ENCODE measurements at places on chromosomes 12 and 14.

DNA sequence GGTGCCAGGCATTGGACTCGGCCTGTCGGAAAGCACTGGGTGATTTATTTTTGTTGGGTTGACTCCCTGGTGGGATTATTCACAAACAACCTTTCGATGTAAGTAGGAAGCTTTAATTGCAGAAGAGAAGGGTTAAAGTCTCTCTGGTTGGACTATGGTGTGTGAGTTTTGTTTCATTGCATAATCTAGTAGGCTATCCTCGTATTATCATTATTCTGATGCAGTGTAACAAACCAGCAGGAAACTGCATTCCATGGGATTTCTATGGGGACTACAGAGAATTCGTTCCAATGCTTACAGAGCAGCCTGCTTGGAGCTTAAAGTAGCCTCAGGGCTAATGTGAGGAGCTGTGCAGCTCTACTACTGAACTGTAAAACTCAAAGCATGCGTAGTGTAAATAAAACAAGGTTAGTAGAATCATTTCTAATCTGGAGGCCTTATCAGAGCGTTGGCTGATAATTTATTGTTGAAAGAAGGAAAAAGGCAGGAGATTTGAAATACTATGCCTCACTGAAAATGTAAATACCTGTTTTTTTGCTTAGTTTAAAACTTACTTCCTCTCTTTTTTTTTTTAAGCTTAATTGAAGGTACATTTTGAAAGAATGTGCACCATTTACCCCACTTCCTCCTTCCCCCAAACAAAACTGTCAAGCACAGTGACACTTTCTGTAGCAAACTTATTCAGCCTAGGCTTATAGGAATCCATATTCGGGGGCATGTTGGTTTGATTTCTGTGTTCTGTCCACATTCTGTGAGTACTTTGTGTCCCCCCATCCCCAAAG is 226.7 kb downstream of the NPAS3 start:
- no peak for DNase-seq

GRCh38 chr12:69910694-69911093 is 85.7 kb downstream of the MYRFL start:
- DNase-seq = no peak

- no peak for DNase-seq
Measured at GRCh38 chr12:122790393-122791075, 16.2 kb downstream of the CCDC62 start.

GRCh38 chr12:106773286-106774004 is 1.0 kb upstream of the RIC8B start:
- no peak for DNase-seq

DNA sequence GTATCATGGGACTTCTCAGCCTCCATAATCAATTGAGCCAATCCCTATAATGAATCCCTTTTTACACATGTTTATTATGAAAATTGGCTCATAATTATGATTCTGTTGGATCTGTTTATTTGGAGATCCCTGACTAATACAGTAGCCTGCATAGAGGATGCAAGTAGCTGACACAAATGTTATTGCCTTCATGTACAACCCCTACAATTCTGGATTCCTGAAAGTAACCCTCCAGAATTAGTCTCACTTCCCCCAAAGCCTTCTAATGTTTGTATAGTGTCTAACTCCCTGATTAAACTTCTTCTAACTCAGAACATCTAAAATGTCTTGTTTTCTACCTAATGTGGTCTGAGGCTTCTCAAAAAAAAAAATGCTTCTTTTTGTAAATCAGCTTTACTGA is 6.6 kb upstream of the SMIM10L1 start:
- DNase-seq = no peak

DNA sequence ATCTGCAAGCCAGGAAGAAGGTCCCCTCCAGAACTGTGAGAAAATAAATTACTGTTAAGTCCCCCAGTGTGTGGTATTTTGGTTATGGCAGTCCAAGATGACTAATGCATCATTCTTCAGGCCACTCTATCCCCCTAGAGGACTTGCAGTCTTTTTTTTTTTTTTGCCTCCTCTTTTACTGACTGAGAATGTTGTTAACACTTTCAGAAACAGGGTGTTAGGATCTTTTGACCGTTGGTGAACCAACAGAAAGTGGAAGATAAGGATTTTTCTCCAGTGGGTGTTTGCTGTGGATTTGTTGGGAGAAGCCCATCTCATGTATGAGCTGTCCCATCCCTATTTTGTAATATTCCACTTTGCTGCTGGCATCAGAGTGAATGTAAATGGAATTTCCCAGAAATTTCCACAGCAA is 37.8 kb downstream of the MARK3 start:
- DNase-seq = no peak

DNA sequence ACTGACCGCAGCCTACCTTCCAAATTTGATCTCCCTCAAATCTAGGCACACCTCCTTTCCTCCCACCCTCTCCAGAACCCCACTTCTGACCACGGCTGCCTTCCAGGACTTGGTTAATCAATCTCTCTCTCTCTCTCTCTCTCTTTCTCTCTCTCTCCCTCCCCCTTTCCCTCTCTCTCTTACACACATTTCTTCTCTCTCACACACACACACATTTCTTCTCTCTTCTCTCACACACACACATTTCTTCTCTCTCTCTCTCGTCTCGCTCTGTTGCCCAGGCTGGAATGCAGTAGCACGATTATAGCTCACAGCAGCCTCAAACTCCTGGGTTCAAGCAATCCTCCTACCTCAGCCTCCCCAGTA is 521 bp upstream of the GMFB start:
- DNase-seq = no peak

- DNase-seq = no peak
Measured at GRCh38 chr14:48622980-48623379, 947.6 kb upstream of the MDGA2 start.

DNA sequence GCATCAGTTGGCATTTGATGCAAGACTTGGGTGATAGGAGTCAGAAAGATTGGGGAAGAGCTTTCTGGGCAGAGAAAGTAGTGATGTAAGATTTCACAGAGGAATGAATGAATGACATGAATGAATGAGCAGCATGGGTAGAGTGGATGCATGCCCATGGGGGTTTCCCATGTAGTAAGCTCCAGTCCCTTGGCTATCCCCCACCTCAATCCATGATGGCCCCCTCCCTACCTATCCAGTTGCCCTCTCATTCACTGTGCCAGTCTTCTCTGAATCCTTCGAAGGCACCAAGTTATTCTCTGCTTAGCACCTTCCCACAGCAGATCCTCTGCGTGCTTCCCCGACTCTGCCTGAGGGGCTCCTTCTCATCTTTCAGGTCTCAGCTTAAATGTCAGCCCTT is 32.0 kb downstream of the ERH start:
- DNase-seq = no peak

DNA sequence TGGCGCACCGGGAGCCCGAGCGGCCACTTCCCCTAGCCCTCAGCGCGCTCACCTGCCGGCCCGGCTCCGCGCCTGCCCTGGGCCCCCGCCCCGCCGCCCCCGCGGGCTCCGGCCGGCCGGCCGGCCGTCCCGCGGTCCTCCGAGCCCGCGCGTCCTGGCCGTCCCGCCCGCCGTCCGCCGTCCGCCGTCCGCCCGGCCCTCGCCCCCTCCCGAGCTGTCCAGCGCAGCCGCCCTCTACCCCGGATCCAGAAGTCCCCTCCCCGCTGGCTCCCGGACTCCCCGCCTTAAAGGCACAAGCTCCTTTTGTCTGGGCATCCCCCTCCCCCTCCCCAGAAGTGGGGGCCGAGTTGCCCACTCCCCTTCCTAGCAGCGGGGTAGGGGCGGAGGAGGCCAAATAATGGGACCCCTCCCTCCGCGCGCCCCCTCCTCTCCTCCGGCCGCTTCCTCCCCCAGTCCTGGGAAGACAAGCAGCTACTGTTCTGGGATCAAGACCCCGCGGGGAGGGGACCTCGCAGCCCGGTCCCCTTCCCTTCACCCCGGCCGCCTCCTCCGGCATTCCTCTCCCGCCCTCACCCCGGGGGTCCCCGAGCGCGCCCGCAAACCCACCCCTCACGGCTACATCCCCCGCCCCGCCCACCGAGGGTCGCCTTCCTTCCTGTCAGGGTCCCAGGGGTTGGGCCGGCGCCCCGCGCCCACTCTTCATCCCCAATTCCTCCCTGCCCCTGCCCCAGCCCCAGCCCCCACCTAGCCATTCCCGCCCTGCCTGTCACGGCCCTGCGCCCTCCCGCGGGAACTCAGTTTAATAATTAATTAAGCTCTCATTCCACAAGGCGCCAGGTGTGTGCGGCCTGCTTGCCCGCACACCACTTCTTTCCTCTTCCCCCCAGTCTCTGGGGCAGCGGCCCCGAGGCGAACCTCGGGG is at the start of gene ADCY6:
Gene ADCY6, minus strand, starts transcription at position 236 of the 922 bp plus-strand sequence. CDS start 5,655 bp downstream, outside the sequence.
- DNase-seq = no peak

GRCh38 chr14:32076278-32077080 is 625 bp upstream of the ARHGAP5 start:
- peak; percentile 74 for DNase-seq

DNA sequence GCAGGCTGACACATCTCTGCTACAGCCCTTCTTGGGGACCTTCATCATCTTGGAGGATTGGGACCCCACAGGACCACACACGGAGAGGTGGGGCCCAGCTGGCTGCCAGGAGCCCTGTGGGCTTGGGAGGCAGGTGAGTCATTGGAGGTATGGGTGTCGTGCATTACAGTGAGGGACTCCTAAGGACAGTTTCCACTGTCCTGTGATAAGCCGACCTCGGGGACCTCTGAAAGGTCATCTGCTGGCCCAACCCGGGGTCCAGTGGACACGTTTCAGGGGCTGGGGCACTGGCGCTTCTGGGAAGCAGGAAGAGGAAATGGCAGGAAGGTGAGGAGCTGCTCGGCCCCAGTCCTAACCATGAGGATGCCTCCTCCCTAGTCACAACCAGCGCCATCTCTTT is 238.0 kb downstream of the BCL11B start:
- no peak for DNase-seq

- DNase-seq = no peak
Measured at GRCh38 chr12:69123311-69123710, 116.1 kb upstream of the CPSF6 start.

- DNase-seq = no peak
Measured at GRCh38 chr14:37406095-37406494, 189.0 kb downstream of the FOXA1 start.

DNA sequence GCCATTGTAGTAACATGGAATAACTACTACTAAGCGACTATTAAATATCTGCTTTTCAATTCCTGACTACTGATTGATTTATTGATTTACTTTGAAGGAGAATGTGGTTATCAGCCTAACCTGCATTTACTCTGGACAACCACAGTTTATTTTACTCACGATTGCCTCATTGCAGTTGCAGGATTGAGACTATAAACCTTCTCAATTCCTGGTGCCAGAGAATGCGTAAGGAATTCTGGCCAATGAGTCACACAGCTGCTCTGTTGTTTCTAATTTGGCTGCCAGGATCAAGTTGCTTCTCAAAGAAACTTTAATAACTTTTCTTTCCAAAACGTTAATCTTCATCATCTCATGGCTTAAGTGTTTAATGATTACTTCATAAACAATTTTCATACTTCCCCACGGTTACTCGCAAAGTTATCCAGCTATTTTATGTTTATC is 13.1 kb upstream of the TMTC1 start:
- DNase-seq = no peak

DNA sequence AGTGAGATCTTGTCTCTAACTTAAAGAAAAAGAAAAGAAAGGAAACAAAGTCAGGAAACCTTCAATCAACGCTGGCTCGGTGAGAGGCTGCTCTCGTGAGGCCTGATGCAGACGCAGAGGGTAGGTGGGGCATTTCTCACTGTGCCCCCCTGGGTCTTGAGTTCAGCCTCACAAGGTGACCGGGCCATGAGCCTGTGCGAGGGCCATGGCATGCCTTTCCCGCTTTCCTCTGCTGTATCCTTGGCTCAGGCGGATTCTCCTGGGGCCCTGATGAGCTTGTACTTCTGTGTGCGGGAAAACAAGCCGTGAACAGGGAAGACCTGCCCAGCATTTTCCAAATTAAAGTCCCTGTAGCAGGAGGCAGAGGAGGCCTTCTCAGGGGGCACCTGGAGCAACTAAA is 20.2 kb downstream of the ADGRD1 start:
- no peak for DNase-seq

- peak; percentile 42 for DNase-seq
Measured at GRCh38 chr12:48795550-48796455, 6.9 kb upstream of the ADCY6 start.

DNA sequence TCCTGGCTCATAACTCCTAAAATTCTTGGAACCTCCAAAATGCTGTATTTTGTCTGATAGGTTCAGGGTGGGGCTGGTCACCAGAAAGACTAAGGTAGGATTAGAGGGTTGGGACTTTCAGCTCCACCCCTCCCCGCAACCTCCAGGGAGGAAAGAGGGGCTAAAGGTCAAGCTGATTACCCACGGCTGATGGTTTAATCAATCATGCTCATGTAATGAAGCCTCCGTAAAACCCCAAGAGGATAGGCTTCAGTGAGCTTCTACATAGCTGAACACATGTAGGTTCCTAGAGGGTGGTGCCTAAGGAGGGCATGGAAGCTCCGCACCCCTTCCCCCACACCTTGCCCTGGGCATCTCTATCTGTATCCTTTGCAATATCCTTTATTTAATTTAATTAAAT is 60.0 kb downstream of the DGLUCY start:
- no peak for DNase-seq

DNA sequence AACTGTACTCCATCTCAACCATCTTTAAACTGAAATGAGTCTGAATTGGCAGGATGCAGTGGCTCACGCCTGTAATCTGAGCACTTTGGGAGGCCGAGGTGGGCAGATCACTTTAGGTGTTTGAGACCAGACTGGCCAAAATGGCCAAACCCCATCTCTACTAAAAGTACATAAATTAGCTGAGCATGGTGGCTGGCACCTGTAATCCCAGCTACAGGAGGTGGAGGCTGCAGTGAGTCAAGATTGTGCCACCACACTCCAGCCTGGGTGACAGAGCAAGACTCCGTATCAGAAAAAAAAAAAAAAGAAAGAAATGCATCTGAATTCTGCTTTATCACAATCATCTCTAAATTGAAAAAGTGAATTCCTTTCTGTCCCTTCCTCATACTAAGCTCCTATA is 110.3 kb downstream of the NELL2 start:
- no peak for DNase-seq

GRCh38 chr12:17810399-17810798 is 279.6 kb downstream of the RERGL start:
- DNase-seq = no peak

- DNase-seq = no peak
Measured at GRCh38 chr14:51335961-51336723, 96.1 kb downstream of the TMX1 start.

- no peak for DNase-seq
Measured at GRCh38 chr12:94930216-94930654, 73.3 kb downstream of the NDUFA12 start.

DNA sequence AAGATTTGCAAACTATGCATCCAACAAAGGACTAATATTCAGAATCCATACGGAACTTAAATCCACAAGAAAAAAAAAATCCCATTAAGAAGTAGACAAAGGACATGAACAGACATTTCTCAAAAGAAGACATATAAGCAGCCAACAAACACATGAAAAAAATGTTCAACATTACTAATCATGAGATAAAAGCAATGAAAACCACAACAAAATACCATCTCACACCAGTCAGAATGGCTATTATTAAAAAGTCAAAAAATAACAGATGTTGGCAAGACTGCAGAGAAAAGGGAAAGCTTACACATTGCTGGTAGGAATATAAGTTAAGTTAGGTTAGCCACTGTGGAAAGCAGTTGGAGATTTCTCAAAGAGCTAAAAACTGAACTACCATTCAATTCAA is 16.2 kb downstream of the CDK17 start:
- no peak for DNase-seq

- DNase-seq = peak; percentile 57
Measured at GRCh38 chr14:49621114-49621881, 699 bp downstream of the MGAT2 start.

GRCh38 chr14:104865631-104866441 is 768 bp downstream of the CEP170B start:
- peak; percentile 40 for DNase-seq

Data from stimulated activated CD4-positive, alpha-beta T cell treated with anti-CD3 and anti-CD28 coated beads, Interleukin-4, amount 100 ng/mL, for 4 hours (primary cell).